ENCODE measurements at places on chromosomes 1 and 21. TPM values are rescaled to one million over a fixed set of nuclear protein-coding genes. Genes with fewer than 3 reads are reported as not detected.

The MARCKSL1 gene
- 21.8 TPM for total RNA-seq

GRCh38 chr1:8671306-8671917, 146.0 kb downstream of the RERE start:
- H3K27ac ChIP-seq, result no peak overlapping the region
- no peaks in the 10 kb centered on the region for H3K27me3 ChIP-seq

DNA sequence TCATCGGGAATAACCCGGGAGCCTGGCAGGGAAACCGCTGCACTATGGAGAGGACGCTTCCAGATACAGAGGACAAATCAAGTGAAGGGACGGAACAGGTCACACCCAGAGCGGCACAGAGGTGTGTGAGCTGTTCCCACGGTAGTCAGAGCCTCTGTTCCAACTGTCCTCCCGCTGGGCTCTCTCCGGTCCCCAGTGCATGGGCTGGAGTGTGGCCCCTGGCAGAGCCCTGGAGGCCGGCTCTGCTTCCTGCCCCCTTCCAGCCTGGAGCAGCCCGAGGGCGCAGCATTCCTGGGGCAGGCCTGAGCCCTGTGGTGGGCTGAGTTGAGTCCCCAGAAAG, 11.9 kb upstream of the ZBTB21 start:
- H3K4me3 ChIP-seq, result no peak overlapping the region
- H3K4me1 ChIP-seq, result no peaks in the 10 kb centered on the region
- H3K36me3 ChIP-seq, result no peaks in the 10 kb centered on the region

The KLF17 gene
- total RNA-seq, result not detected

DNA sequence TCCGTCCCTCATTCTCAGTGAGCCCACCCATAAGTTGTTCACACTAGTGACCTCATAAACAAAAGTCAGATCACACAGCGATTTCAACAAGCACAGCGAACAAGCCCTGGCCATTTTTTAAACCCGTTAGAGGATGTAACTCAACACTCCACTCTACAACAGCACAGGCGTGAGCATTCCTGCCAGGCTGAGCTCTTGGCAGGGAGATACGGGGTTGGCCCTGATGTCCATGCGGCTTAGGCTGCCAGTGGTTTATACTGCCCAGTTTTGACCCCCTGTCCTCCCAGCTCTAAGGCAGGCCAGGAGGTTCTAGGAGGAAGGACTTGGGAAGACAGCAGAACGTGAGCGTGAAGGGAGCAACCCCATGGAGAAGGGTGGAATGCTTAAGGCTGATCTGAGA, 35.0 kb downstream of the PARP1 start:
- H3K27me3 ChIP-seq, result no peaks in the 10 kb centered on the region
- no peak overlapping the region for H3K27ac ChIP-seq
- H3K4me1 ChIP-seq, result no peaks in the 10 kb centered on the region

DNA sequence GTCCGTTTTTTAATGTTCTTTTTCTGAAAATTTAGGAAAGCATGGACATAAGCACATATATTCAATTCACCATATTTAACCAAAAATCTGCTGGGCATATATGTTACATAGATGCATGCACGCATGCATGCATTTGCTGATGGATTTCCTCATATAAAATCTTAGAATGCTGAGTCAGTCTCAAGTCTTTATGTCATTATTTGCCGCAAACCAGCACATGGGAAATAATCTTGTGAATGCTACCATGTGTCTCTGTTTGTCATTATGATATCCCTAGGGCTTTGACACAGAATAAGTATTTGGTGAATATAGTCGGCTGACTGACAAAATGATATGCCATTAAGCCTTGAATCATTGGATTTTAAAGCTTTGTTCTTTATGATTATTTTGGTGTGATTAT, 776.5 kb downstream of the KCNT2 start:
- no peaks in the 10 kb centered on the region for H3K4me1 ChIP-seq
- H3K4me3 ChIP-seq, result no peak overlapping the region
- no peak overlapping the region for H3K27ac ChIP-seq
- no peaks in the 10 kb centered on the region for H3K27me3 ChIP-seq
- no peaks in the 10 kb centered on the region for H3K36me3 ChIP-seq

GRCh38 chr1:247740721-247741120, 2.3 kb downstream of the OR14K1 start:
- DNase-seq, result no peak
- H3K4me1 ChIP-seq, result no peaks in the 10 kb centered on the region
- H3K27ac ChIP-seq, result no peak overlapping the region
- no peak overlapping the region for H3K4me3 ChIP-seq
- H3K27me3 ChIP-seq, result no peaks in the 10 kb centered on the region

The NOTCH2 gene
- total RNA-seq, result 80.4 TPM

The FRRS1 gene
- total RNA-seq, result 0.32 TPM

- no peaks in the 10 kb centered on the region for H3K36me3 ChIP-seq
- H3K4me3 ChIP-seq, result no peak overlapping the region
- no peaks in the 10 kb centered on the region for H3K27me3 ChIP-seq
- no peak overlapping the region for H3K27ac ChIP-seq
Measured at GRCh38 chr1:26349188-26349876, 4.6 kb downstream of the CRYBG2 start.

DNA sequence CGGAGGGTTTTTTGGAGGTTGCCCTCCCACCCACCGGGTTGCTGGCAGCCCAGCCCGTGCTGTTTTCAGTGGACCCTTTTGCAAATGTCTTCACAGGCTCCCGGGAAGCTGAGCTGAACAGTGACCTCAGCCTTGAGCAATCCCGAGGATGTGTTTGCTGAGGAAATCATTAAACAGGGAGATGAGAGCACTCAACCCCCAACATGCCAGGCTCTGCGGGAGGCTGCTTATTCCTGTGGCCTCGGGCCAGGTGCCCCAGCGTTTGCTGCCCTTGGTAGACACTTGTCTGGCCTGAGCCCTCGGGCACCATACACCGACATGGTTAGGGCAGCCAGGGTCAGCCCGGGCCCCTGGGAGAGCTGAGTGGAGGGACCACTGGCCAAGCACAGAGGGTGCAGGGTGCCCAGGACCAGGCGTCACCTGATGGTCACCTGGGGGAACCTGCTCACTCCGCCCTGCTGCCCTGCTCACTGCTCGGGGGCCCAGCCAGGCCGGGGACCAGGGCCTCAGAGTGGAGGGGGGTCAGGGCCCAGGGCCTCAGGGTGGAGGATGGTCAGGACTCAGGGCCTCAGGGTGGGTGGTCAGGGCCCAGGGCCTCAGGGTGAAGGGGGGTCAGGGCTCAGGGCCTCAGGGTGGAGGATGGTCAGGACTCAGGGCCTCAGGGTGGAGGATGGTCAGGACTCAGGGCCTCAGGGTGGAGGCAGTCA, 42.5 kb upstream of the POFUT2 start:
- peak overlapping the region; percentile 43 for H3K27ac ChIP-seq
- DNase-seq, result no peak
- no peak overlapping the region for H3K4me3 ChIP-seq
- H3K36me3 ChIP-seq, result no peaks in the 10 kb centered on the region
- H3K4me1 ChIP-seq, result peaks cover 15% of the 10 kb centered on the region

DNA sequence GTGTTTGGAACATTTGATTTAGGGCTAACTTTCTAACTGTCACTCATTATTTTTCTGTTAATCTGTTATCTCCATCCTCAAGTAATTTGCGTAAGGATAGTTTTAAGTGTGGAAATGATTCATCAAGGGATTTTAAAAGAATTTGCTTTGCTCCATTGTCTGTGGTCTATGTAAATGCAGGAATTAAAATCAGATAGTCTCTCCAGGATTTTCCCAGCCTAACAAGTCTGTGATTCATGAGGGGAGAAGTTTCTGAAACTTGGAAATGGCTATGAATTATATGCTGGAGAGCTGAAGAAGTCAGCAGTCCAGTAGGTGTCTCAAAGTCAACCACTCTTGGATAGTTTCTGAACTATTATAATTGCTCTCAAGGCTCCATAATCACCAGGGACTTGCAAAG, 264.5 kb downstream of the MRPL39 start:
- H3K27ac ChIP-seq, result no peak overlapping the region
- no peak for DNase-seq
- H3K36me3 ChIP-seq, result no peaks in the 10 kb centered on the region
- no peak overlapping the region for H3K4me3 ChIP-seq
- H3K4me1 ChIP-seq, result no peaks in the 10 kb centered on the region

The ADGRL4 gene
- total RNA-seq, result 73.5 TPM

GRCh38 chr21:14876524-14876840, 188.3 kb downstream of the NRIP1 start:
- H3K27me3 ChIP-seq, result no peaks in the 10 kb centered on the region
- no peak overlapping the region for H3K4me3 ChIP-seq
- H3K36me3 ChIP-seq, result no peaks in the 10 kb centered on the region
- DNase-seq, result no peak

GRCh38 chr21:43853851-43854772, 10.9 kb upstream of the AGPAT3 start:
- no peaks in the 10 kb centered on the region for H3K4me1 ChIP-seq
- H3K27me3 ChIP-seq, result no peaks in the 10 kb centered on the region
- no peak overlapping the region for H3K27ac ChIP-seq
- DNase-seq, result no peak

The LCE2B gene
- total RNA-seq, result not detected

The TOMM20 gene
- 25.3 TPM for total RNA-seq

- no peak overlapping the region for H3K27ac ChIP-seq
- no peaks in the 10 kb centered on the region for H3K36me3 ChIP-seq
- no peak for DNase-seq
- no peak overlapping the region for H3K4me3 ChIP-seq
Measured at GRCh38 chr1:175133673-175134435, 58.7 kb downstream of the KIAA0040 start.

GRCh38 chr1:58592522-58593134, 15.6 kb upstream of the TACSTD2 start:
- peaks cover 6% of the 10 kb centered on the region for H3K4me1 ChIP-seq
- no peaks in the 10 kb centered on the region for H3K27me3 ChIP-seq

DNA sequence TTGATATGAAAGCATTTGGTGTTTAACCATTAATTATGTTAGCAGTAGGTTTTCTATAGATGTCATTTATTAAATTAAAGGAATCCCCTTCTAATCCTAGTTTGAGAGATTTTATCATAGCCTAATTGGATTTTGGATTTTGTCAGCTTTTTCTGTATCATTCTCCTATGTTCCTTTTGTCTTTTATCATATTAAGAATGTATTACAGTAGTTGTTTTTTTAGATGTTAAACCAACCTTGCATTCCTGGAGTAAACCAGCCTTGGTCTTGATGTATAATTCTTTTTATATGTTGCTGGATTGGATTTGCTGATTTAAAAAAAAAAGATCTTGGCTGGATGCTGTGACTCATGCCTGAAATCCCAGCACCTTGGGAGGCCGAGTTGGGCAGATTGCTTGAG, 5.6 kb downstream of the SETDB1 start:
- H3K36me3 ChIP-seq, result peaks cover 45% of the 10 kb centered on the region
- H3K4me1 ChIP-seq, result peaks cover 4% of the 10 kb centered on the region
- H3K27ac ChIP-seq, result no peak overlapping the region
- H3K4me3 ChIP-seq, result no peak overlapping the region

DNA sequence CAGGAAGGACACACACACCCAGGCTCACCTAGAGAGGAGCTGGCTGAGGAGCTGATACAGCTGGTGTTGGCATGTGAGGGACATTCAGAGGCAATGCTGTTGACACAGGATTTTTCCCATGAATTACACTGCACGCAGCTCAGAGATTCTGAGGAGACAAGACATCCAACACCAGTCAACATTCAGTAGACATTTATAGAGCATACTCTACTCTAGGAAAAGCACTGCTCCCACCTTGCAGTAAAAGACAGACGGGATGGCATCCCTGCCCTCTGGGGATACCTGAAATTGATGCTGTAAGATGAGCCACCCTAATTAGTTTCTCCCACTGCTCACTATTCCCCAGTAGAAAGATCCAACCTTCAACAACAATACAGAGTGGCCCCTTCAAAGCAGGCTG, 5.1 kb downstream of the LYPD8 start:
- no peak overlapping the region for H3K27ac ChIP-seq
- no peaks in the 10 kb centered on the region for H3K27me3 ChIP-seq
- H3K36me3 ChIP-seq, result no peaks in the 10 kb centered on the region
- DNase-seq, result no peak
- H3K4me1 ChIP-seq, result no peaks in the 10 kb centered on the region

- H3K27ac ChIP-seq, result no peak overlapping the region
- no peaks in the 10 kb centered on the region for H3K27me3 ChIP-seq
- DNase-seq, result no peak
Measured at GRCh38 chr1:5983361-5984103, 8.7 kb downstream of the NPHP4 start.

The PGD gene
- 152 TPM for total RNA-seq

The GUCA2B gene
- not detected for total RNA-seq

The PRMT6 gene
- 8.1 TPM for total RNA-seq

DNA sequence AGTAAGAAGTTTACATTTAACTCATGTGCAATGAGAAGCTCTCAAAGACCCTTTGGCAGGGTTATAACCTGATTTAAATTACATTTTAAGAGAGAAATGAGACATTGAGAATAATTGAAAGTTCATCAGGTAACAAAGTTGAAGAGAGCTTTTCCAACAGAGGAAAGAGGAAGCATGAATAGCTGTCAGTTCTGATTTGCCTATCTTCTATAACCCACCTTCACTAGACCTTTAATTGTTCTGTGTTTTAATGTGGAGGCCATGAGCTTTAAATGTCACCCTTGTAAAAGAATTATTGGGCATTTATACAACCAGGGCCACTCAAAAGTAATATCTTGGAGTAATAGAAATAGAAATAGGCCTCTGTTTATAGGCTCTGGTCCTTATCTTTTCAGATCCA, 9.3 kb upstream of the FCRL1 start:
- H3K4me3 ChIP-seq, result no peak overlapping the region
- no peak overlapping the region for H3K27ac ChIP-seq
- no peaks in the 10 kb centered on the region for H3K4me1 ChIP-seq
- H3K36me3 ChIP-seq, result no peaks in the 10 kb centered on the region

The PDIK1L gene
- total RNA-seq, result 4.0 TPM

DNA sequence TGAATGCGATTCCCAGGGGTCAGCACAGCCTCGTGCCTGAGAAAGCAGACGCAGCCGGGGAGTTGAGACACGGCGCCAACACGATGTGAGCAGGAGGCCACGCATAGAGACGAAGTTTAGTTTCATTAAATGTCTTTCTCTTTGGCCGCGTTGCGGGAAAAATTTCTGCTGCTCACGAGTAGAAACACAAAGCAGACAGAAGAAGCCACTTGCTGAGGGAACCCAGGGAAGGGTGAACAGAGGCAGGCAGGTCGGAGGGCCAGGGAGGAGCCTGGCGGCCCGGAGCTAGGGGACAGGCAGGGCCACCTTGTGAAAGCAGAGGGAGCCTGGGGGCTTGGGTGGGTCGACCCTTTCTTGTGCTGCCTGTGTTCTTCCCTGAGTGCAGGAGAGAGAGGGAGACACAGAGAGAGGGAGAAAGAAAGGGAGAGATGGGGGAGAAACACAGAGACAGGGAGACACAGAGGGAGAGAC, 33.2 kb downstream of the POFUT2 start:
- no peak overlapping the region for H3K4me3 ChIP-seq
- DNase-seq, result no peak
- H3K27me3 ChIP-seq, result no peaks in the 10 kb centered on the region

- no peak for DNase-seq
- no peaks in the 10 kb centered on the region for H3K27me3 ChIP-seq
- peaks cover 7% of the 10 kb centered on the region for H3K36me3 ChIP-seq
Measured at GRCh38 chr1:91792489-91793071, 93.4 kb downstream of the TGFBR3 start.

The TNNT2 gene
- total RNA-seq, result not detected

GRCh38 chr1:93977598-93977945, 68.3 kb upstream of the GCLM start:
- DNase-seq, result no peak
- no peaks in the 10 kb centered on the region for H3K4me1 ChIP-seq
- H3K27me3 ChIP-seq, result no peaks in the 10 kb centered on the region

The NECTIN4 gene
- not detected for total RNA-seq

Measured in ascending aorta (tissue), 2 donors.